ENCODE measurements at places on chromosomes 7 and 10. TPM values are rescaled to one million over a fixed set of nuclear protein-coding genes. Genes with fewer than 3 reads are reported as not detected.

Gene UBE2D4
- total RNA-seq: 10.7 TPM

- no peak for DNase-seq
- no peak overlapping the region for H3K4me3 ChIP-seq
- H3K4me1 ChIP-seq: peaks cover 4% of the 10 kb centered on the region
- no peaks in the 10 kb centered on the region for H3K36me3 ChIP-seq
- no peak overlapping the region for H3K27ac ChIP-seq
Observed at GRCh38 chr7:80699045-80699638, 60.7 kb downstream of the CD36 start.

DNA sequence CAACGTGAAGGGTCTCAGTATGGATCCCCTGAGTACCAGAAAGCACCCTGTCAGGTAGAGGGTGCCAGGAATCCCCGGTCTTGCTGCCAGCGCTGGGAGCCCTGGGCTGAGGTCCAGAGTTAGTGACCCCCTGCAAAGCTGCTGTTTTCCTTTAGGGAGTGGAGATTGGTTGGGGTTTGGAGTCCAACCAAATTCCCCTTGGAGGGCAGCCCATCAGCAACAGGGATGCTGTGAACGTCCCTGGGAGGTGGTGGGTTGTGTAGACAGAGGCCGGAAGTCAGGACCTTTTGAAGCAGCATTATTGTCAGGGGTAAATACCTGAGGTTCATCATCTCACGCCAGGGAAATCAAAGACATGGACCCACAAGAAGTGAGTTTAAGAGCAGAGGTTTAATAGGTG, 104.2 kb downstream of the COL26A1 start:
- H3K4me1 ChIP-seq: no peaks in the 10 kb centered on the region
- DNase-seq: no peak
- H3K27ac ChIP-seq: no peak overlapping the region
- H3K36me3 ChIP-seq: no peaks in the 10 kb centered on the region

Gene TMEM140
- 34.3 TPM for total RNA-seq

- no peak for DNase-seq
- H3K27me3 ChIP-seq: no peaks in the 10 kb centered on the region
- no peak overlapping the region for H3K27ac ChIP-seq
- H3K36me3 ChIP-seq: no peaks in the 10 kb centered on the region
Observed at GRCh38 chr10:31073211-31073610, 41.5 kb upstream of the ZNF438 start.

- peaks cover 5% of the 10 kb centered on the region for H3K36me3 ChIP-seq
- no peak for DNase-seq
- no peaks in the 10 kb centered on the region for H3K4me1 ChIP-seq
- H3K27me3 ChIP-seq: no peaks in the 10 kb centered on the region
- H3K4me3 ChIP-seq: no peak overlapping the region
- H3K27ac ChIP-seq: no peak overlapping the region
Observed at GRCh38 chr10:116972131-116972530, 32.9 kb downstream of the SHTN1 start.

Gene EBF3
- not detected for total RNA-seq

GRCh38 chr10:58838561-58839208, 326.0 kb downstream of the BICC1 start:
- H3K27me3 ChIP-seq: no peaks in the 10 kb centered on the region
- no peak overlapping the region for H3K4me3 ChIP-seq
- H3K27ac ChIP-seq: no peak overlapping the region
- DNase-seq: no peak
- no peaks in the 10 kb centered on the region for H3K4me1 ChIP-seq

DNA sequence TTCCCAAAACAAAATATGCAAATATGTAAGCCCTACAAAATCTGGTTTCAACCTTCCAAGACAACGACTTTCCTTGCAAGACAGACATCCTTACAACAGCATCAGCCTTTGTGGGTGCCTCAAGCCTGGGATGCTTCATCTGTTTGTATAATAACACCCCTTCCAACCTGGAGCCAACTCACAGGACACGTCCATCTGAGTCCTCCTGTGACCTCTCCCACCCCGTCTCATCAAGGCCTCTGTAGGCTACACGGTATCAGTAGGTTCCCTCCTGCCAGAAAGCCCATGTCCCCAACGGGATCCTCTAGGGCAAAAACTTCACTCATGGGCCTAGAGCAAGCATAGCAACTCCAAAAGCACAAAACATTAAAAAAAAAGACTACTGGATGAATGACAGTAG, 173.2 kb downstream of the TNS3 start:
- peaks cover 18% of the 10 kb centered on the region for H3K36me3 ChIP-seq
- H3K4me1 ChIP-seq: peaks cover 15% of the 10 kb centered on the region
- no peak overlapping the region for H3K27ac ChIP-seq
- H3K27me3 ChIP-seq: no peaks in the 10 kb centered on the region
- no peak overlapping the region for H3K4me3 ChIP-seq

- H3K27ac ChIP-seq: peak overlapping the region; percentile 51
- H3K4me3 ChIP-seq: no peak overlapping the region
- no peaks in the 10 kb centered on the region for H3K36me3 ChIP-seq
- H3K27me3 ChIP-seq: no peaks in the 10 kb centered on the region
Observed at GRCh38 chr10:89470628-89471027, 56.3 kb downstream of the IFIT5 start.

Gene RNF32
- 0.59 TPM for total RNA-seq

GRCh38 chr10:99682752-99683151, 23.4 kb downstream of the ENTPD7 start:
- no peak overlapping the region for H3K4me3 ChIP-seq
- H3K4me1 ChIP-seq: no peaks in the 10 kb centered on the region
- no peaks in the 10 kb centered on the region for H3K27me3 ChIP-seq
- no peak for DNase-seq

DNA sequence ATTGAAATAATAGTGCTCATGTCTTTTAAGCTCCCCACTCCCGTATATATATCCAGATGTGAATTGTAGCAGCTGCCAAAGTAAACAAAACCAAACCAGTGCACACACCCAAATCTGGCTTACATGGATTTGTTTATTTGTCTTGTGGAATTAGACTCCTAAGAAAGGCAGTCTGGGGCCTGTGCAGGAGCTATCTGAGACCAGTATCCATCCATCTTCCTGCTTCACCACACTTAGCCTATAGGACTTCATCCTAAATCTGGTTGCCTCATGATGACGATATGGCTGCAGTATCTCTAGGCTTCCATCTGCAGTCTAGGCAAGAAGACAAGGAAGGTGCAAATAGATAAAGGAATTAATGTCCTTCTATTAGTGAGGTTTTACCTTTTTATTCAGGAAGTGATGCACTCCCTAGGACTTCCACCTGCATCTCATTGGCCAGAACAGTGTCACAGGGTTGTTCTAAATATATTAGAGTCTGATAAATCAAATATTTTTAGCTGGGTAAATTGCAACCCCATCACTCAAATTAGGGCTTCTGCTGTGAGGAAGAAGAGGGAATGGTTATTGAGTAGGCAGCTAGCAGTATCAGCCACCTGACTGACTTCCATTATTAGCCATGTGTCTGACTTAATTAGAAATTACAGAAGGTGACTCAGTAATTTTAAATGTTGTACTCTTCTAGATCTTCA, 6.0 kb downstream of the WIPF3 start:
- H3K4me3 ChIP-seq: no peak overlapping the region
- no peak overlapping the region for H3K27ac ChIP-seq
- no peaks in the 10 kb centered on the region for H3K27me3 ChIP-seq
- H3K36me3 ChIP-seq: no peaks in the 10 kb centered on the region
- DNase-seq: no peak

- no peak overlapping the region for H3K27ac ChIP-seq
- H3K4me3 ChIP-seq: no peak overlapping the region
- no peak for DNase-seq
- H3K36me3 ChIP-seq: no peaks in the 10 kb centered on the region
- no peaks in the 10 kb centered on the region for H3K4me1 ChIP-seq
Observed at GRCh38 chr7:26437003-26437532, 145.4 kb downstream of the SNX10 start.

GRCh38 chr10:33760056-33760943, 425.8 kb upstream of the NRP1 start:
- H3K4me1 ChIP-seq: no peaks in the 10 kb centered on the region
- no peak overlapping the region for H3K27ac ChIP-seq
- H3K4me3 ChIP-seq: no peak overlapping the region
- no peaks in the 10 kb centered on the region for H3K27me3 ChIP-seq

Gene CTAGE8
- total RNA-seq: 0.92 TPM

DNA sequence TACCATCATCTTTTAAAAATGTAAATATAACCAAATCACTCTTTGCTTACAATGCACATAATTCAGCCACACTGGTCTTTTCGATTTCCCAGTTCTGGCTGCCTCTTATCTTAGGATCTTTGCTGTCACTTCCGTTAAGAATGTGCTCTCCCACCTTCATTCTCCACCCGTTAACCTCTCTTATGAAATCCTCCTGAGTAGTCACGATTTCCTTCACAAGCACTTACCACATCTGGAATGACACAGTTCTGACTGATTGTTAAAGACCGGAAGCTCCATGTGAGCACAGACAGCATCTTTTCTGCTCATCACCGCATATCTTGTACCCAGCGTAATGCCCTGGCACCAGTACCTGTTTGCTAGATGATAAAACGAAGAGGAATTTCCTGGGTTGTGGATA, 84.3 kb downstream of the CUL2 start:
- no peak overlapping the region for H3K27ac ChIP-seq
- no peaks in the 10 kb centered on the region for H3K27me3 ChIP-seq
- DNase-seq: no peak
- H3K4me1 ChIP-seq: no peaks in the 10 kb centered on the region
- peaks cover 11% of the 10 kb centered on the region for H3K36me3 ChIP-seq

GRCh38 chr7:65373608-65374351, at the start of gene ZNF92:
TSS of gene ZNF92 (plus strand) at chr7:65373855. CDS start at chr7:65373998, 143 bp downstream.
- DNase-seq: peak; percentile 98
- H3K27me3 ChIP-seq: no peaks in the 10 kb centered on the region
- peak within 1 kb of the TSS; percentile 78 for H3K27ac ChIP-seq
- peak within 1 kb of the TSS; percentile 89 for H3K4me3 ChIP-seq
- H3K4me1 ChIP-seq: peaks cover 17% of the 10 kb centered on the region
- H3K36me3 ChIP-seq: no peaks in the 10 kb centered on the region

- H3K4me3 ChIP-seq: no peak overlapping the region
- DNase-seq: no peak
- H3K27me3 ChIP-seq: no peaks in the 10 kb centered on the region
- H3K4me1 ChIP-seq: no peaks in the 10 kb centered on the region
- no peak overlapping the region for H3K27ac ChIP-seq
Observed at GRCh38 chr10:48786606-48787282, 102.1 kb downstream of the WDFY4 start.

DNA sequence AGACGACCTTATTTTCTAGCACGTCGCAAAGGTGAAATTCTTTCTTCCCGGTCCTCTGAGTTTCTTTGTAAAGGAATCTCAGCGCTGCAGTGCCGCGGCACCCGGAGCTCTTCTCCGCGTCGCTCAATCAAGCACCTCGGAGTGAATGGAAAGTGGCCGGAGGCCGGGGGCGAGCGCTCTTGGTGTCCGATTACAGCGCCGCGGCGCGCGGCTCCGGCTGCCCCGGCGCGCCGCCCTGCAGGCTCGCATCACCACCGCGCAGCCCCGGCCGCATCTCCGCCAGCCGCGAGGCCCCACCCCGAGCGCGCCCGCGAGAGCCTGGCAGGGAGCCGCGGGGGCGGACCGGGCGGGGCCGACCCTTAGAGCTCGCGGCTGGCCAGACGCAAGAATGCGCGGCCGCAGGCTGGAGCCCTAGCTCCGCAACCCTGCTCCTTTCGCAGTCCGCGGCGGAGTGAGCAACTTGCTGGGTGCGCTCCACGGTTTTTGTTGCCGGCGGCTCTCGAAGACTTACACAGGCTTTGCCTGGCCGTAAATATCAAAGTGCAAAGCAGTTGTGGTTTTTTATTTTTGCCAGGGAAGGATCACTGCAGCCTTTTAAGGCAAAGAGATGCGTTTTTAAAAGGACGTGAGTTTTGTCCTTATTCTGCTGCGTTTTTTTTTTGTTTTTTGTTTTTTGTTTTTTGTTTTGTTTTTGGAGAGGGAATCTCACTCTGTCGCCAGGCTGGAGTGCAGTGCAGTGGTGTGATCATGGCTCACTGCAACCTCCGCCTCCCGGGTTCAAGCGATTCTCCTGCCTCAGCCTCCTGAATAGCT, at the start of gene SEMA3C:
TSS of gene SEMA3C (minus strand) at position 143 of the 813 bp plus-strand sequence. CDS start 2,270 bp downstream, outside the sequence.
- peaks cover 9% of the 10 kb centered on the region for H3K4me1 ChIP-seq
- no peaks in the 10 kb centered on the region for H3K36me3 ChIP-seq
- no peak within 1 kb of the TSS for H3K27ac ChIP-seq
- H3K4me3 ChIP-seq: peak within 1 kb of the TSS; percentile 57
- DNase-seq: peak; percentile 78

DNA sequence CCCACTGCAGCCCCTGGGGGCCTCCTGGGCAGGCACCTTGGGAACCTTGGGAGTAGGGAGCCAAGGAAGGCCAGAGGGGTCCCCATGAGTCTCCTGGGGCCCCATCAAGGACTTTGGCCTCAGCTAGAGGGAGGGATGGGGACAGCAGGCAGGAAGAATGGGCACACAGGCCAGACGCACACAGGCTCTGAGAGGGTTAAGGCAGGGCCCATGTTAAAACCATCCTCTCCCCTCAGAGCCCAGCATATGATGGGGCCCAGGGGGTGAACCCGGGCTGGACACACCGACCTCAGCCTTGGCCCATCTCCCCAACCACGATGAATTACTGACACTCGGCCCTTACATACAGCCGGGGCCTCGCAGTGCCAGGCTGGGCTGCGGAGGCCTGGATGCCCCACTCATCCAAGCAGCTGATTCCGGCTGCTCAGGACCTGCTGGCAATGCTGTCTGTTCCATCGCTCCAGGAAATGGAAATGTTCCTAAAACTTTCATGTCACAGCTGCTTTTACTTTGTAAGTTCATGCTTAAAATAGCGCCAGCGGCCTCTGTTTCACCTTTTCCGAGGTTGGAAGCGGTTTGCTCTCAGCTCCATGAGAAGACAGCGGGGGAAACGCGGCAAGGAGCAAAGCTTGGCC, 17.3 kb upstream of the INPP5A start:
- H3K27me3 ChIP-seq: no peaks in the 10 kb centered on the region
- no peaks in the 10 kb centered on the region for H3K36me3 ChIP-seq
- H3K4me1 ChIP-seq: peaks cover 11% of the 10 kb centered on the region
- no peak for DNase-seq
- H3K4me3 ChIP-seq: no peak overlapping the region
- H3K27ac ChIP-seq: no peak overlapping the region

Gene MMD2
- total RNA-seq: not detected

DNA sequence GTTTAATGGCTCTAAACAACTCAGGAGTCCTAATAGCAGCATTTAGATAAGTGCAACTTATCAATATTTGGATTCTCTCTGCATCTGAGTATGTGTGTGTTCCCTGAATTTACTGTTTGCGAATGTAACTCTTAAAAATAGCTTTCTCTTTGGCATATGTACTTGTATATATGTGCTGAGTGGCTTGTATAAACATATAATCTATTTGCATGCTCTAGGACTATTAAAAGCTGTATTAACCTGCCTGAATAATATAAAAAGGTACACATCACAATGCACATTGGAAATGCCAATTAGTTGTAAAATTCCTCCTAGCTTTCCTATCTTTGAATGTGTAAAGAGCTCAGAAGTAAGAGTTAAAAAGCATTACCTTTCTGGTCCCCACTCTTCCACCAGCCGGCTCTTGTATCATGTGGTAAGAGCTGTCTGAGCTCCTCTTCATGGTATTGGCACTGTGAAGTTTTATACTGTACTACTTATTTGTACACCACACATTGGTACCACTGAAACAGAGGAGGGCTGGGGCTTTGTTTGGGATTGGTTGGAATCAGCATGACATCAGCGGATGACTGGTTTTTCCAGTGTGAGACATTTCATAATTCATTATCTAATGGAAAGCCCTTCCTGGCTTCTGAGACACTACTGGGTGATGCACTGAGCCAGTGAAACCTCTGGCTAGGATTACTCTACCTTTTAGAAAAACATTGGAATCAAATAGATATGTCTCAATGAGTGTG, at the start of gene INHBA:
TSS of gene INHBA (minus strand) at position 456 of the 737 bp plus-strand sequence. CDS start 2,716 bp downstream, outside the sequence.
- H3K27me3 ChIP-seq: no peaks in the 10 kb centered on the region
- peaks cover 53% of the 10 kb centered on the region for H3K4me1 ChIP-seq
- H3K27ac ChIP-seq: no peak within 1 kb of the TSS
- no peaks in the 10 kb centered on the region for H3K36me3 ChIP-seq
- DNase-seq: no peak

Gene CTAGE15
- total RNA-seq: 0.28 TPM

All from liver (tissue), 10 donors.